ENCODE measurements at places on chromosomes 1 and 21. TPM values are rescaled to one million over a fixed set of nuclear protein-coding genes. Genes with fewer than 3 reads are reported as not detected.

GRCh38 chr1:241336335-241336734, 20.7 kb downstream of the RGS7 start:
- no peak for DNase-seq

DNA sequence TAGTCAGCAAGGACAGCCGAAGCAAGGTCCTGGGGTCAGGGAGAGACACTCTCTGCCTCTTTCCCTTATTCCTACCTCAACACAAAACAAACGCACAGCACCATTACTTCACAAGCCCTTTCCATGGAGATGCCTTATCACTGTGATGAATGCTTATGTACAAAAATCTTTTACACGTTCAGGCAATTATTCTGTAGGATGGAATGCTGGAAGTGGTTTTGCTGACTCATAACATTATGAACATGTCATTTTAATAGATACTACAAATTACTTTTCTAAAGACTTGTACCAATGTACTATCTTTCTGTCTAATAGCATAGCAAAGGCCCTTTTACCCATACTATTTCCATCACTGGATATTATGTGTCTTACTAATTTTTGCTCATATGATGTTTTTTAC, 98.4 kb downstream of the TTLL7 start:
- DNase-seq = no peak

GRCh38 chr1:118202076-118202608, 17.1 kb upstream of the SPAG17 start:
- no peak for DNase-seq

DNA sequence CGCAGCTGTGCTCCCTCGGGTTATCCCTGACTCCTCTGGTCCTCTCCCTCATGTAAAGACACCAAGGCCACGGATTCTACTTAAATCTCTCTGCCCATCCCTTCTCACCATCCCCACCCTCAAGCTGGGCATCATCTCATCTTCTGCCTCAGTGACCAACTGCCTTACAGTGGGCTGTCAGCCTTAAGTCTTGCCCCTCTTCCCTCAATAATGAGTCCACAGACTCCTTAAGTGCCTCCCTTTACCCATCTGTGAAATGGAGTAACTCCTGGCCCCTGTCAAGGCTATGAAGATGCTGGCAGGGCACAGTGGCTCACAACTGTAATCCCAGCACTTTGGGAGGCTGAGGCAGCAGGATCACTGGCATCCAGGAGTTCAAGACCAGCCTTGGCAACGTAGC, 12.1 kb downstream of the SH3BGRL3 start:
- DNase-seq = no peak

GRCh38 chr1:185594786-185595410, 139.3 kb upstream of the HMCN1 start:
- DNase-seq = no peak

GRCh38 chr1:46784666-46785065, 14.2 kb upstream of the CYP4B1 start:
- DNase-seq = no peak

LRRN2 gene
- total RNA-seq = 0.32 TPM

Measured in breast epithelium (tissue), 4 donors.